ENCODE measurements at places on chromosomes 12 and 14.

DNA sequence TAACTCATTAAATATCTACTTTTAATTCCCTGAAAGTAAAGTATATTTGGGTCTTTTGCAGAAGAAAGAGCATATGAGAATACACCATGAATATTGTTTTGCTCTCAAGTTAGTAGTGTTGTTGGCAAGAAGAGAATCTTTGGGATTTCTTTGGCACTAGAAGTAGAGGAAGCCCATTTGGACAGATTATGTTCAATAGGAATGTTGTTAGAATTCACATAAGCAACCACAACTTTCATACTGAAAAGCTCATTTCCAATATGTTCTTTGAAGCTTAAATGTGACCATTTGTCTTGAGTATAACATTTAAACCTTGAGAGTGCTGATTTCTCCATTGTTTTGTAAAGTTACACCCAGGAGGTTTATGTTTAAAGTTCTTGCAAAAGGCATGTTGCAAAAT is 37.6 kb downstream of the PLEKHG7 start:
- no peak for DNase-seq

GRCh38 chr12:74897425-74898211 is 312.0 kb downstream of the KCNC2 start:
- DNase-seq: no peak

GRCh38 chr14:34138175-34138574 is 187.3 kb upstream of the EGLN3 start:
- DNase-seq: no peak

DNA sequence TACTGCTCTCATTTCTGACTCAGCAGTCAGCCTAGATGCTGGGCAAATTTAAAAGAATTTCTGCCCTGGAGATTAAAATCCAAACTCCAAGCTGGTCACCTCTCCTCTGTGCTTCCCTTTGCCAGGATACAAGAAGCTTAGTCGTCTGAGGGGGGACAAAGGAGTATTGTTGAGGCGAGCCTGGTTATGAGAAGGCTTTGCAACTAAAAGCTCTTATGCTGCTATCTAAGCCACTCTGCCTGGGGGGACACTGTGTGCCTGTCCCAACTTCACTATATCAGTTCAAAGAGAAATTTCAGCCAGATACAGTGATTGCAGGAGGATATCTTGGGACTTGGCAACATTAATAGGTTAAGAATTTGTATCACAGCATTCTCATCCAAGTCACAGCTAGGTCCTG is 10.8 kb upstream of the PLEKHH1 start:
- DNase-seq: no peak

GRCh38 chr14:85088192-85088591 is 441.8 kb upstream of the FLRT2 start:
- peak; percentile 28 for DNase-seq
